ENCODE measurements at places on chromosomes 12 and 14.

DNA sequence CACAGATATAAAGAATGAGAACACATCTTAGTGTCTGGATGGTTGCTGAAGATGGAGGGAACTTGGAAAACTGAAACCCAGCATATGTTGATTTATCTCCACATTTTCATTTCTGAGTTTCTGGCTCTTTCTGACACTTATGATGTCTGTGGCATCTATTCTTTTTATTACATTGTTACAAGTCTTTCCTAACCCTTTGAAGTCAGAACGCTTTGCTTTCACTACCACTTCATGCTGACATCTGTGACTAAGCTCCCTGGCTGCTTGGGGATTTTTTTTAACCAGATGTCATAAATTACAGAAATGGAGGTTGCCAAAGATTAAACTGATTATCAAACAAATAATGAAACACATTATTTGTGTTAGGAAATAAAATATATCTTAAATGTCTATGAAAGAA, 188.7 kb downstream of the KITLG start:
- peak; percentile 32 for DNase-seq

DNA sequence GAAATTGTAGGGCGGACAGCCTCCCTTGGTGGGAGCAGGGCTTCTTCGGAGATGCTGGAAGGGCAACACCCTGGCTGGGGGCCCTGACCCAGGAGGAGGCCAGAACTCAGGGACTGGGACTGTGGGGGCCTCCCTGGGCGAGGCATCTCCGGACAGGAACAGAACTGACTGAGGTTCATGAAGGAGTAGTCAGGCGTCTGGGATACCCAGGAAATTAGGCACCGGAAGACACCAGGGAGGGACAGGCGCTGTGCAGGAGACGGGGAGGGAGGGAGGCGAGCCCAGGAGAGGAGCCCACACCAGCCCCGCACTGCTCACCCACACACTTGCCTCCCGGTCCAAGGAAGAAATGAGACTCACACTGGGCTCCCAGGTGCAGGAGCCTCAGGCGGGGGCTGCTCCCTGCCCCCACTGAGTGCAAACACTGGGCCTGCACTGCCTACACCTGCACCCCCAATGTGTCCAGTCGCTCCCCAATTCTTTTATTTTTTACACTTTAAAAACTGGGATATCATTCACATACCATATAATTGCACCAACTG, 262.6 kb upstream of the SFSWAP start:
- no peak for DNase-seq

- DNase-seq = no peak
Measured at GRCh38 chr12:84632556-84632955, 280.0 kb downstream of the SLC6A15 start.

GRCh38 chr12:54579258-54579657, 9.2 kb downstream of the PPP1R1A start:
- DNase-seq = no peak

- no peak for DNase-seq
Measured at GRCh38 chr12:88604646-88605045, 24.4 kb upstream of the KITLG start.

DNA sequence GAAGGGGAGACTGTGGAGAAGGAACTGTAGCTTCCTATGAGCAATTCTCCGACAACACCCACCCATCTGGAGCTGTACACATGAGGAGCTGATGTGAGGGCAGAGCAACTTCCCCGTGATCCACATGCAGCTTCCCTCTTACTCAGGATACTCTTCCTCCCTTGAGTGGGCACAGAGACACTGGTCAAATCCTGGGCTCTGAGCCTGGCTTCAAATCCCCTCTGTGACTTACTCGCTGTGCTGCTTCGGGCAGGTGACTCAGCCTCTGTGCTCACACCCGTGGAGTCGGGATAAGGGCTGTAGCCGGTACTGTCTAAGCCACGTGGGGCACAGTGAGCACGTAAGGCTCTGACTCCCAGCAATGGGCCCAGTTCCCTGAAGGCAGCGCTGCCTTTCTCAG, 31.1 kb downstream of the ZFYVE21 start:
- no peak for DNase-seq

GRCh38 chr12:51389302-51389999, 1.8 kb downstream of the GALNT6 start:
- DNase-seq = no peak

DNA sequence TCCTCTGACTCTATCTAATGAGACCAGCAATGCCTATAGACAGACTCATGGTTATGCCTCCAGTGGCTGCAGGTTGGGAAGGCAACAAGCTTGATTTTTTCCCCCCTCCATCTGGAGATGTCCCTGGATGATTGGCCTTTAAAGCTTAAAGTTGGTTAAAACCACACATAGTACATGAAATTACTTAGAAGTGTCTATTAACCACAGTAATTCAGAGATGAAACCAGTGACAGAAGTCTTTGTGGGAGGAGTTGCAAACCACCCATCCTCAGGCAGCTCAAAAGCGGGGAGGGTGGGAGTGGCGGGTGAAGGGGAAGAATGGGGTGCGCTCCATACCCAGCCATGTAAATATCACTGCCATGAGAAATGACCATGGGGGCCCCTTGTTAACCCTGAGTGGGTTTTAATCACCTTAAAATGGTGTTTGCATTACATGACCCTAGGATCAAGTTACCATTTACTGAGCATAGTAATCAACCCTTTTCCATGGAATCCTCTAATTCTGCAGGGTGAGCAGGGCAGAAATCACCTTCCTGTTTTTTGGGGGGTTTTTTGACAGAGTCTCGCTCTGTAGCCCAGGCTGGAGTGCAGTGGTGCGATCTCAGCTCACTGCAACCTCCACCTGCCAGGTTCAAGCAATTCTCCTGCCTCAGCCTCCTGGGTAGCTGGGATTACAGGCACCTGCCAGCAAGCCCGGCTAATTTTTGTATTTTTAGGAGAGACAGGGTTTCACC, 133.5 kb downstream of the FOXN3 start:
- DNase-seq = no peak

DNA sequence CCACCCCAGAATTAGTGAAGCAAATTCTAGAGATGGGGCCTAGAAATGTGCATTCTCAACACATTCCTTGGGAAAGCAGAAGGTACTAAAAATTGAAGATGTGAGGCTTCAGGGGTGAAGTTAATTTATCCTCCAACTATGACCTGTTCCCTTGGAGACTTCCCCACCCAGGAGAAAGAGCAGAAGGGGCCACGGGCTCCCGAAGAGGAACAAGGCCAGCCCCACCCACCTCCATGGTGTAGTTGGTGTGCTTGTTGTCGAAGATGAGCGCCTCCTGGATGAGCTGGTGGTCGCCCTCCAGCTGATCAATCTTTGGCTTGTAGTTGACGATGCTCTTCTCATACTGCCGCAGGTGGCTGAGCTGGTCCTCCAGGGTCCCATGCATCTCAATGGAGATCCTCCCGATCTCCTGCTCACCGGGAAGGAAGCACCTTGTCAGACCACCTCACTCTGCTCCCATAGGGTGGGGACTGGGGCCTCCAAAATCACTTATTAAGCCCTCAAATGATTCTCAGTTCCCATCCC, 87.8 kb upstream of the ZFP36L1 start:
- DNase-seq = no peak

DNA sequence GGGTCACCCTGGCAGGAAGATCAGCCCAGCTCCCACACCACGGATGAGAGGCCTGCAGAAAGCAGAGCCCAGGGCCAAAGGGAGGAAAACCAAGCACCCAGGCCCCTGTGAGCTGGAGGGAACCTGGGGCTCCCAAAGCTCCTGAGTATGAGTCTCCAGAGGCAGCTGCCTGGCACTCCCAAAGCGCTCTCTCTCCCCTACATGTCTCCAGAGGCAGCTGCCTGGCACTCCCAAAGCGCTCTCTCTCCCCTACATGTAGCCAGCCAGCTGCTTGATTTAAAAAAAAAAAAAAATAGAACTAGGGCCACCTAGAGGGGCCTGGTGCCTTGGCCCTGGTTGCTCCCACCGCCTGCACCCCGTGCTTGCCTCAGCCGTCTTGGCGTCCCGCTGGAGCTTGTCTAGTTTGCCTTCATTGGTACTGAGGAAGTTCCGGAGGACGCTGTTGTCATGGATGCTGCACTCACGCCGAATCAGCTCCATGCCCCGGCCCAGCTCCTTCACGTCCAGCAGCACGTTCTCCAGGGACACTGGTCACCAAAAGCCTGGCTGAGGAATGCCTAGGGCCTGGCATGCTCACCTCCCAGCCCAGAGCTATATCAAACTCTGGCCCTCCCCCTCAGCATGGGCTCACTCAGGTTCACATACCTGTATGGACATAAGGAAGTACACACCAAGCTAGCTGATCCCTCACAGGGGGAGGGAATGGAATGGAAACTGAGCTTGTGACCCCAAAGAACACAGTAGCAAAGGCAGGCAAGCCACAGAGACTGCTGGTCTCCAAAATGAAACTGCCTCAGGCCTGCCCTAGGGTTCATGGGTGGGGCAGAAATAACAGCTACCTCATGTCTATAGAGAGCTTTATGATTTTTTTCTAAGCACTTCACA, 24.7 kb downstream of the PRPF40B start:
- no peak for DNase-seq

- no peak for DNase-seq
Measured at GRCh38 chr14:103286460-103286859, 47.6 kb upstream of the EIF5 start.

- DNase-seq = peak; percentile 67
Measured at GRCh38 chr14:22614240-22614799, 16.2 kb downstream of the ABHD4 start.

GRCh38 chr12:8887285-8887715, 27.0 kb upstream of the PHC1 start:
- DNase-seq = no peak

DNA sequence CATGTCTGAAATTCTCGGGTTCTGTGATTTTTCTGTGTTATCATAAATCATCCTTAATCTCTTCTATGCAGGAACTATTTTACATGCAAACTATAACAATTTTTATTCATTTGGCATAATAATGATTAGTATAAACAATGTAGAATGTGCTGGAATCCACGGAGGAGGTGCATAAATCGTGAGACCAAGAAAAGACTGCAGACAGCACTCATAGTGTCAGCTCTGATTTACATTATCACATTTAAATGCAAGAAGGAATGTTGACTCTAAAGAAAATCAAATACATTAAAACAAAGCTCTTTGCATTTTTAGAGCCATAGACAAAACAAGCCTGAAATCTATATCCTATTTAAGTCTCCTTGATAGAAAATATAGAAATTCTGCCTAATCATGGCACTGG, 501.7 kb upstream of the STXBP6 start:
- no peak for DNase-seq

DNA sequence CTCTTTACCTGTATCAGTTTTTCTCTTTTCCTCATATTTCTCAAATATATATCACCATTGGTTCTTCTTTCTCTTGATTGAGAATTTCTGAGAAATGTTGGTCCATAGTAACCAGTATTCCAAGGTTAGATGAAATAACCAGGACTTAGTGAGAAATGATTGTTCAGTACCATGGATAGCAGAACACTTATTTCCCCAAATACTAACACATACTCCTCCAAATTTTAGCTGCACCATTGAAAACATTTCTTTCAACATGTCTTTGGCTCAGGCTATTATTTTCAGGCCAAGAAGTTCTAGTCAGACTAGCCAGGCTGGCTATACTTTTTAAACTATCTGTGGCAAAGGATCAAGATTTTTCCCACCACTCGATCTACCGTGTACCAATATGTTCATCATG, 113.3 kb downstream of the PTPRO start:
- no peak for DNase-seq

DNA sequence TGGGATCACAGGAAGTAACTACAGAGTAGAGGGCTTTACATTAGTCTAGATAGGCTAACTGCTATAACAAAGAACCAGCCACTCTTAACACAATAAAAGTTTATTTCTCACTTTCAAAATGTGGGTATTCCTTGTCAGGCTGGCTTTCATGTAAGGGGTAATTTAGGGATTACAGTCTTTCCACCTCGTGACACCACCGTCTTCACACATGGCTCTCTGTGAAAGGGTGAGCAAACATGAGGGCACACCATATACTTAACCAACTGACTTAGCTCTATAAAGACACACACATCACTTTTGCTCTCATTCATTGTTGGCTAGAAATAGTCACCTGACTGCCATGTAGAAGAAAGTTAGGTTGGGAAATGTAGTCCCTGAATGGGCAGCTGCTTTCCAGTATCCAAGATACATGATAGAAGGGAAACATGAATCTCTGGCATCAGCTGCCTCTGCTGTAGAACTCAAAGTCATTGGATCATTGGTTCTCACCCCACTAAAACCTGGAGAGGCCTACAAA, 66.1 kb upstream of the CRY1 start:
- no peak for DNase-seq

- peak; percentile 20 for DNase-seq
Measured at GRCh38 chr12:51419425-51420193, 5.0 kb upstream of the SLC4A8 start.

Measured in eye (tissue), 1 donor.